ENCODE measurements at places on chromosomes 6 and 20.

DNA sequence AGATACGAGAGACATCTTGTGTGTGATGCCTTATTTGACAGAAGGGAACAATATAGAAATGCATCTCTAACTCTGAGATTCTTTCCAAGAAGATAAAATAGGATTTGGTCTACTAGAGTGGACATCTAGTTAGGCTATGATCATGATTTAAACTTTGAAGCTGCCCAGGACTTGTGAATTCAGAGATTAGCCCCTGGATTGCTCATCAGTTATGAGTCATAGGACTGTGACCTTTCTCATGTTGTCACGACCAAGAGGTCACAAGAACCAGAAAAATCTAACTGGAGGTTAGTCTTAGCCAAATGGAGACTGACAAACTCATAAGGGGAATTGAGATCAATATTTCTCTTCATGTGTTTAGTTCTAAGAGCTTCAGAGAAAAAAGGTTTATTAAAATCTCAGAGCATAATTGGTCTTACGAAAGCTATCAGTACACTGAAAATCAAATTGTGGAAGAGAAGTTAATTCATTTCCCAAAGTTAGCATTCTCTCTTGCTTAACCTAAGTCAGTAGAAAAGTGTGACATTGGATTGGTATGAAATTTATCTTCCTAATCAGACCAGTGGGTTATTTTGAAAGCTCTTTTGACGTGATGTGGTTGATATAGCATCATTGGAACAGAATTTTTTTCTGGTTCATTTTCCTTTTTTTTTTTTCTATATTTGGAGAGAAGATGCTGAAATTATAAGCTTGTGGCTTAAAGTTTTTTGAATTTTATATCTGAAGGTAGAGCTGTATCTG is 245.7 kb downstream of the RNF144B start:
- no peak for DNase-seq

DNA sequence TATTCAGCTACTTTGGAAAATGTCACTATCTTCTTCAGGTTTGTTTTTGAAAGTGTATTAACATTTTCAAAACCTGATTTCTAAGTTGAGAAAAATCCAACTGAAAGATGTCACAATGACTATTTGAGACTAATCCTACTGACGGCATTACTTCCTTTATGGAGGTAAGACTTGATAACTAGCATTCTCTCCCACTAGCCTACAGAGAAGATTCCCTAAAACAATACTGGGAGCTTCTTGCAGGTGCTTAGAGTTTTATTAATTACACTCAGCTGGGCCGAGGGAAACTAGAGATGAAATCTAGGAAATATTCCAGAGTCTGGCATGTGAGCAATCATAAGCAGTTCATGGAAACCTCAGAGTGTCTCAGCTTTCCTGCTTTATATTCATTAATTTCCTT is 114.0 kb downstream of the LCA5 start:
- DNase-seq, result no peak

DNA sequence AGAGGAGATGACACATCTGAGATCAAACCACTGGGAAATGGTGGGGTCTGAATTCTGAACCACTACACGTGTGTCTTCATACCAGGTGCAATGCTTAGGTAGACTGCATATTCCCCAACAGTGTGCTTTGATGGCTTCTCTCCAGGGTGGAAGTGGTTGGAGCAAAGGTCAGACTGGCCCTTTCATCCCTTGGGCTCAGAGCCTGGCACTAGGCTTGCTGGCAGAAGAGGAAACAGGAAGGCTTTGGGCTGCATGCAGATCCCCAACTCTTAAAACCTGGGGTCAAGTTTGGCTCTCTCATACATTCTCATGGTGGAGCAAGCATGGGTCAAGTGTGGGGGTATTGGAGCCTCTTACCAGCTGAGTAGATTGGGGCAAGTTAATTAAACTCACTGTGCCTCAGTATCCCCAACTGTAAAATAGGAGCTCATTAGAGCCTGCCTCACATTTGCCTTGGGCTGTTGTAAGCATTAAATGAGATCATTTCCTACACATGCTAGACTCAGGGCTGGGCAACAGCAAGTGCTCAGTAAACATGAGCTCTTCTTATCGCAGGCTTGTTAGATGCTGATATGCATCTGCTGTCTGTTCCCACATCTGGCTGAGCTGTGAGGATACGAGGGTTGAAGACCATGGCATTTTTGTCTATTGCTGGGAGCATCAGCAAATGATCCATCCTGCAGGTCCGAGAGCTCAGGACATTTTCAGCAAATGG is 51.6 kb upstream of the FAM83D start:
- DNase-seq, result no peak

DNA sequence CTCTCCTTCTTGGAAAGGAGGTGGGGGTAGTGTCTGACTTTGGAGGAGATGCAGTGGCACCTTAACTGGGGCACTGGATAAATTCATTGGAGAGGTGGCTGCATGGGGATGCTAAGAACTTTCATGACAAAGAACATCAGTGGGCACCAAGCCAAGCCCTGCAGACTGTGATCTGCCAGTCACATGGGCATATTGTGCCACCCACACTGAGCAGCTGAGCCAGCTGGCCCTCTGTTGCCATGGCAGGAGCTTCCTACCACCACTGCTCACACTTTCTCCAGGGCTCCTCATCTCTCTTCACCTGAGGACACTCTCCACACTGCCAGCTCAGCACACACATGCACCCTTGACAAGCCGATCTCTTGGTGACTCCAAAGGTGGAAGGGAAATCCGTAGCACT is 715.6 kb downstream of the QKI start:
- DNase-seq, result no peak

DNA sequence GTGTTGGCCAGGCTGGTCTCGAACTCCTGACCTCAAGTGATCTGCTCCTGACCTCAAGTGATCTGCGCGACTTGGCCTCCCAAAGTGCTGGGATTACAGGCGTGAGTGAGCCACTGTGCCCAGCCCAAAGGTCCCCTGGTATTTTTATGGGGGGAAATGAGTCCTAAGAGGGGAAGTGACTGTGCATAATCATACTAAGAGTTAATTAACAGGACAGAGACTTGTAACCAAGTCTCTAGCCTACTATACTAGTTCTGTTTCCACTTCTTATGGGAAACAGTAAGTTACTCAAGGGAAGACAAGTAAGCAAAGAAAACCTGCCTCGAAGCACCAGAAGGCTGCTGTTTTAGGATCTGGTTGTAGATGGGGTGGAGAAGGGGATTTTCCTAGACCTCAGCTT is 27.9 kb downstream of the TCF15 start:
- DNase-seq, result no peak

DNA sequence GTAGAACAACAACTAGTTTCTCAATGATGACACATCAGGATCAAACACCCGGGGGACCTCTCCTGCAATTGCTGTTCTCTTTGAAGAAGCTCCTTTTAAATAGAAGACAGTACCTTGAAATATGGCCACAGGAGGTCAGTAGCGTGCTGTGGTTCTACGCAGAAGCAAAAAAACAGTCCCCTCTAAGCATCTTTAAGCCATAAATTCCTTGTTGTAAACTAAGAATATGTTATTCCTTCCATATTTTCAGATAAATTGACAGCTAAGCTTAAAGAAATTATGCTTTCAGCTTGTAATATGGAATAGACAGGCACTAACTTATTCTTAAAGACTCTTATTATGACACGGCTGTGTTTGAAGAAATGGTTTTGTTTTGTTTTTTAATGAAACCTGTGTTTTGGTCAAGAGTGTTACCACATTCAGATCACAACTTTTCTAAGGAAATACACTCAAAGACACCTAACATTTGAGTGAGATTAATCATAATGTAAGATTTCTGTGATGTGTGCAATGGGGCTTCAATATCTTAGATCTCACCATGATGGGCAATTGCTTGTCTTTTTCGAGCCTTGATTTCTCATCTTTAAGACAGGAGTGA is 49.7 kb upstream of the IL20RA start:
- DNase-seq, result peak; percentile 72

DNA sequence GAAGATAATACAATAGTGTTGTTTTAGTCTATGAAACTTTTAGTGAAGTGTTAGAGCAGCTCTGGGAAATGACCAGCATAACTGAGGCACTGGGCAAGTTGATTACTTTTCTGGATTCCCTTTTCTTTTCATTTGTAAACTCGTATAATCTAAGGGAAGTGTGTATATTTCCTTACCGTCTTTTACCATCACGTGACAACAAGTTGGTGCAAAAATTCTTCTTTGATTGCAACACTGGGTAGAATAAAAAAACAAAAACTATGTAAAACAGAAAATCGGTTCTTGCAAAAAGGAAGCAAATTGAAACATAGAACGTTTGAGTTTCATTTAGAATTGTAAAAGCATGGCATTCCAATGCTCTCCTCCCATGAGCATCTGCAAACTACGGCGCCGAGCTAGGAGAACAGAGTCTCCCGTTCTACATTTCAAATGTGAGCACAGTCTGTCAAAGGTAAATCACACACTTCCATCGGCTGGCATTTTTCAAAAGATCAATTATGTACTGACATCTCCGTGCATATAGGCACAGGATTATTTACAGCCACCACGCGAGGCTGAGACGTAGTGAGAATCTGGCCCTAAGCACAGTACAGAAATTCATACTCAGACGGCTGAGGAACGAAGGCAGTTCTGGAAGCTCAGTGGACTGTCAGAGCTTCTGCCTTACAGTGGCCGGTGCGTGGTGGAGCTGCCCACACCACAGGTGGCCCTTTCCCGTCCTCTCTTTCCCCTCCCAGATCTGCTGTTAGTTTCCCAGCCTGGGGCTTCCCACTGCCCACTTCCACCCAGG is 314.0 kb downstream of the BMP7 start:
- DNase-seq, result no peak

GRCh38 chr6:108618623-108619152 is 58.0 kb downstream of the FOXO3 start:
- DNase-seq, result no peak

DNA sequence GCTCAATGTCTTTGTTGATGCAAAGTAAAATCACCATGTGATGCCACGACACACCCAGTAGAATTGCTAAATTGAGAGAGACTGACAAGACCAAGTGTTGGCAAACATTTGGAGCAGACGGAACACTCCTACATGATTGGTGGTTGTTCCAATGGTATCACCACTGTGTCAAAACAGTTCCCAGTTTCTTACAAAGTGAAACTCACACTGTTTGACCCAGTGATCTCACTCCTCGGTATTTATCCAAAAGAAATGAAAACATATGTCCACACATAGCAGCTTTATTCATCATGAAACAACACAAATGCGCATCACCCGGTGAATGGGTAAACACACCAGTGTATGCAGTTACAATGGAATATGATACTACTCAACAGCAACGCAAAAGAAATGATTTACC is 74.0 kb upstream of the SULF2 start:
- DNase-seq, result no peak

- DNase-seq, result no peak
Observed at GRCh38 chr6:31727034-31727716, 1.9 kb downstream of the DDAH2 start.

DNA sequence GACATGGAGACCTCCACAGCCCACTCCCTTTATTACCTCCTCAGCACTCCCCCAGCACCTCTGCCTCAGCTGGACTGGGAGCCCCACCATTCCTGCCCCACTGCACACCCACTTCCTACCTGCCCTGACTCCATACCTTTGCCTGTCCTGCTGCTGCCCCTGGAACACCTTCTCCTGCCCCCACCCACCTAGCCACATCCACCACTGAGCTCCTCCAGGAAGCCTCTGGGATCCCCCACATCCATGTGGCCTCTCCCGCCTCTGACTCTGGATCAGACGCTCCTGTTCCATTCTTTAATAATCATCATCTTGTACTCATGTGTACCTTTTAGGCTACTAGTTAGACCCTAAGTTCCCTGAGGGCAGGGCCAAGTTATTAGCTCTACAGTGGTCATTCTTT is 2.2 kb upstream of the SDCBP2 start:
- no peak for DNase-seq

All from skeletal muscle cell (primary cell).